CD4-positive, alpha-beta T cell treated with Interleukin-6 for 4 hours (primary cell): ENCODE measurements at places on chromosomes 16 and 17.

- DNase-seq: no peak
These were observed 192.8 kb upstream of the CDH11 start for GRCh38 chr16:65314627-65315008.

DNA sequence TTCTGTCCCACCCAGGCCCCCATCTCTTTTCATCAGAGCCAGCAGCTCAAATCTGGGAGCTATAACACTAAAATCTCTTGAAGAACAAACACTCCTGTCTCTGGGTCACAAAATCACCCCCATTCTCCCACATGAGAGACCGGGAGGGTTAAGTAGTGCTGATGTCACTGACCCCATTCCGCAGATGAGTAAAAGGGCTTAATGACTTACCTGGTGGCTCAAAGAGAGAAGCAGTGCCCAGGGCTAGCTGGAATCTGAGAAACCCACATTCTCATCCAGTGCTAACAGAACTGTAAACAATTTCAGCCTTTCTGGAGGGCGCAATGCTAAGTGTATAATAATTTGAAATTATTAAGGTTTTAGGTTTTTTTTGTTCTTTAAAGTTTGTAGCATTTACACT, 26.3 kb upstream of the LHX1 start:
- no peak for DNase-seq

GRCh38 chr17:31677036-31677435, 182.0 kb downstream of the COPRS start:
- no peak for DNase-seq

DNA sequence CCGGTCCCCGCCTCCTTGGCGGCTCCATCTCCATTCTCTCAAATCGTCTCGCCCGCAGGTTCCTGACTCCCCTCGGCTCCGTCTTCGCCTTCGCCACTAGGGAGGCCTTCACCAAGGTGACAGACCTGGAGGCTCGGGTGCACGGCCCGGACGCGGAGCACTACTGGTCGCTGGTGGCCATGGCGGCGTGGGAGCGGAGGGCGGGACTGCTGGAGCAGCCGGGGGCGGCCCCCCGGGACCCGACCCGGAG, 862 bp downstream of the GLTPD2 start:
- no peak for DNase-seq

DNA sequence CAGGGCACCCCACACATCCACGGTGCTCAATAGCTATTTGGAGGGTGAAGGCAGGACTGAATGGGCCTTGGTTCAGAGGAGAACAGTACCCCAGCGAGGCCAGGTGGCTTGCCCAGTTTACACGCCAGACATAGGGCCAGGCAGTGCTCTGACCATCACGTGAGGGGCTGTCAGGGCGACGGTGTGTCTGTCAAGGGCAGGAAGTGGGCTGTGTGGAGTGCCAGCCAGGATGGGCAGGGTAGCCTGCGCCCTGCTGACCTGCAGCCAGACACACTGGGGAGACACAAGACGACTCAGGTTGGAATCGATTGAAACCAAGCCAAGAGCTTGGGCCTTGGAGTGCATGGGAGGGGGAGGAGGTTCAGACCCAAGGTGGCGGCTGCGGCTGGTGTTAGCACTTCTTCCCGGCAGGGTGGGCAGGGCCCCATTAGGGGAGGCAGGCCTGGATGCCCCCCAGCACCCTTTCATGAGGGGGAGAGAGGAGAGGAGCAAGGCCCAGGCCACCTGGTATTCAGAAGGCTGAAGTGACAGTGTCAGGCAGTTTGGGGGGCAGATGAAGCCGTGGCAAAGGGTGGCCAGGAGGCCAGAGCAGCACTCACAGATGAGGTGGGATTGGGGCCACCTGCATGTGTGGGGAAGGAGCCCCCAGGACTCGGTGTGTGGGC, 68.2 kb downstream of the SREBF1 start:
- DNase-seq: no peak

DNA sequence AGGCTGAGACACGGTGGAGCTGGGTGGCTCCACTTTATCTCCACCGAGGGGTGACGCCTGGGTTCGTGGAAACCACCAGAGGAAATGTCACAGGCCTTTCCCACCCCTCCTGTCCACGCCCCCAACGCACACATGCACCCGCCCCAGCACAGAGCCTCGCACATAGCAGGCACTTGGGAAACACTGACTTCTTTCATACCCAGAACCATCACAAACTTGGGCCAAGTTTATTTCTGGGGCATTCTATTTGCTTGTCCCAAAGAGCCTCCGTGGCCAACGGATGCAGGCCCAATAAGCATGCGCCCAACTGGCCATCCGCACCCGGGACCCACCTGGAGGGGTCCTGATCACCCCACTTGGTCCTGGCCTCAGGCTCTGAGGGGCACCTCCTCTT, 3.3 kb downstream of the BCAR1 start:
- no peak for DNase-seq

- peak; percentile 89 for DNase-seq
These were observed at the start of the genes HEXD and OGFOD3 for GRCh38 chr17:82418001-82418986. TSS of gene HEXD (plus strand) at chr17:82418347. CDS start at chr17:82419800, 1,453 bp downstream. TSS of gene OGFOD3 (minus strand) at chr17:82418586. CDS start at chr17:82418485, 101 bp downstream.

DNA sequence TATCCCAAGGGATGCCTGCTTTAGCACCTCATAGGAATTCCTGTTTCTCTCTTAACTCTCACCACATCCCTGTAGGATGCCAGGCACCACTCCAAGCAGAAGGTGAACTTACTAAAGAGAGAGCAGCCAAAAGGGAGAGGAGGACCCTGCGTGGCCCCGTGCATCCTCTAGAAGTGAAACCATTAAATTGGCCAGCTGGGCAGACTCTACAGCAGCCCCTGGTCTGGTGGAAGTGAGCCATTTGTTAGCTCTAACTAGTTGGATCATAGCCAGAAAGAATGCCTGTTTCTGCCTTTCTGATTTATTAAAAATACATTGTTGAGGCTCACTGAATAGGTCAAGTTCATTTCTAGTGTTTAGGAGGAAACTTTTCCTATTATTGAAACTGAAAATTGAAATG, 22.3 kb downstream of the TMEM11 start:
- no peak for DNase-seq

DNA sequence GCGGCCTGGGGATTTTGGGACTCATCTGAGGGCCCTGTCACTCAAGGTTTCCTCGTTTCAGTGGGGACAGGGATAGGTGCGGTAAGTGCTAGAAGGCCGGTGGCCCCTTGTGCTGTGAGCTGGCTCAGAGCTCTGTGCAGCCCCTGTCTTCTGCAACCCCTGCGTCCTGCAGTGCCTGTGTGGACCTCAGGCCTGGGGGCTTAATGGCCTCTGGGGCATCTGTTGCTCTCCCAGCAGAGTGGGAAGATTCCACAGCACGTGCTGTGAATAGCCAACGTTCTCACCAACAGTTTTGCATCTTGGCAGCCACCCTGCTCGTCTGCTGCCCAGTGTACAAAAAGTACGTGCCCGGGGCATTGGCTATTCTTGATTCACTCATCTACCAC, 4.9 kb downstream of the FOXC2 start:
- no peak for DNase-seq

- DNase-seq: no peak
These were observed 125.9 kb downstream of the MAP2K6 start for GRCh38 chr17:69540356-69540755.

- no peak for DNase-seq
These were observed 69.2 kb upstream of the KIFC3 start for GRCh38 chr16:57871456-57871855.

DNA sequence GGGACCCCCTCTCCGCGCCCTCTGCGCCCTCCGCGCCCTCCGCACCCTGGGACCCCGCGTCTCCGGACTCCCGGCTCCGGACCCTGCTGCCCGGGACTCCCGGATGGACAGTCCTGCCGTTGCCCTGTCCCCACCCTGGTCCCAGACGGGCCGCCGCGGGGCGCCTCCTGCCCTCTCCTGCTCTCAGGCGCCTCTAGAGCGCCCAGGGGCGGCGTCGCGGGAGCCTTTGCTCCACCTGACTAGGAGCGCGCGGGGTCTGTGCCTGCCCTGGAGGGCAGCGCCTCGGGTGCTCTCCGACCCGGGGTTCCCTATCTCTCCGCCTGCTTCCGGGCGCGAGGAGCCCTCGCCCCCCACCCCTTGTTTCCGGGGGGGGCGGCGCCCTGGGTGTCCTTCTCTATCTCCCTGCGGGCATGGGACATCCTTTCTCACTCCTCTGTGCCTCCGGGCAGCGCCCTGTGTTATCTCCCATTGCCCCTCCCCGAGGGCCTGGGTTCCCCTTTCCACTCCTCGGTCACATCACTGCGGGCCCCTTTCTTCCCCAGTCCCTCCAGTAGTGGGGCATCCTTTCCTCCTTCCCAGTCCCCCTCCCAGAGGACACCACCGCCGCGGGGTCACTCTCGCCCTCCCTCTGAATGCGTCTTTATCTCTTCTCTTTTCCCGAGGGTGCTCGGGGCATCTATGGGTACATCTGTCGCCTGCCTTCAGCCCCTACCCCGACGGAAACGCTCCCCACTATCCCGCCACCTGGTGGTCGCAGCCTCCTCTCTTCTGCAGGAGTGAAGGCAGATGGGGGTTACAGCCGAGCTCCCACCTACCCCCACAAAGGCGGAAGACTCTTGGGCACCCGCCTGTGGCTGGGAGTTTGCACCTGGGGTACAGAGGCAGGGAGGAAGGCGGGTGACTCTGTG, 875 bp downstream of the PRKCB start:
- DNase-seq: peak; percentile 63

DNA sequence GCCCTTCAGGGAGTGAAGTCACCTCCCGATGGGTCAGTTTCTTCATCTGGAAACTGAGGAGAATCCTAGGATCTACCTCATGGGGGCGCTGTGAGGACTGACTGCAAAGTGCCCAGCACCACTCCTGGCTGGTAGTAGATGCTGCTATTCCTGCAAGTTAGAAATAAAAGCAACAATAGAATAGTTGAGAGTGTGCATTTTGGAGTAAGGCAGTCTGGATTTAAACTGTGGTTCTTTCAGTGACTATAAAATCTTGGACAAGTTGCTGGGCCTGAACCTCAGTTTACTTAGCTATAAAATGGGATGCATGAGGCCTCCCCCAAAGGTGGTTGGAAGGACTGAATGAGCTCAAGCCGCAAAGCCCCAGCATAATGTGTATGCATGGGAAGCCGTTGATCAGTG, 70.6 kb downstream of the CYB5B start:
- peak; percentile 45 for DNase-seq

- DNase-seq: peak; percentile 81
These were observed 878 bp downstream of the HEXIM1 start for GRCh38 chr17:45149037-45149668.

DNA sequence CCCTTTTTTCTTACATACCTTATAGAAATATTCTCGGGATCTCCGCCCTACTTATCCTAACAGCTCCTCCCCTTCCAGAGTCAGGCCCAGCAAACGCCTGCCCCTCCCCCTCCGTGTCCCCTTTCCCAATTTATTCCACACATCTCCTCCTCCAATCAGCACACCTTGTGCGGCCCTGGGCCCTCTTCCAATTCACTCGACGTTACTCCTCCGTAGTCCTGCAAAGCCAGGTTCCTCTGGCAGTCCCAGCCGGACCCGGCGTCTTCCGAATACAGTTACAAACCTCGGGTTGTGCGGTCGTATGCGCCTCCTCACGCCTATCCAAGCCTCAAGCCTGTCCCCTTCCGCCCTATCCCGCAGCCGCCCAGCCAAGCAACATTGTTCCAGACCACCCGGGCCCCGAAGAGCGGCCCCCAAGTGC, 677 bp downstream of the CBX1 start:
- peak; percentile 9 for DNase-seq

DNA sequence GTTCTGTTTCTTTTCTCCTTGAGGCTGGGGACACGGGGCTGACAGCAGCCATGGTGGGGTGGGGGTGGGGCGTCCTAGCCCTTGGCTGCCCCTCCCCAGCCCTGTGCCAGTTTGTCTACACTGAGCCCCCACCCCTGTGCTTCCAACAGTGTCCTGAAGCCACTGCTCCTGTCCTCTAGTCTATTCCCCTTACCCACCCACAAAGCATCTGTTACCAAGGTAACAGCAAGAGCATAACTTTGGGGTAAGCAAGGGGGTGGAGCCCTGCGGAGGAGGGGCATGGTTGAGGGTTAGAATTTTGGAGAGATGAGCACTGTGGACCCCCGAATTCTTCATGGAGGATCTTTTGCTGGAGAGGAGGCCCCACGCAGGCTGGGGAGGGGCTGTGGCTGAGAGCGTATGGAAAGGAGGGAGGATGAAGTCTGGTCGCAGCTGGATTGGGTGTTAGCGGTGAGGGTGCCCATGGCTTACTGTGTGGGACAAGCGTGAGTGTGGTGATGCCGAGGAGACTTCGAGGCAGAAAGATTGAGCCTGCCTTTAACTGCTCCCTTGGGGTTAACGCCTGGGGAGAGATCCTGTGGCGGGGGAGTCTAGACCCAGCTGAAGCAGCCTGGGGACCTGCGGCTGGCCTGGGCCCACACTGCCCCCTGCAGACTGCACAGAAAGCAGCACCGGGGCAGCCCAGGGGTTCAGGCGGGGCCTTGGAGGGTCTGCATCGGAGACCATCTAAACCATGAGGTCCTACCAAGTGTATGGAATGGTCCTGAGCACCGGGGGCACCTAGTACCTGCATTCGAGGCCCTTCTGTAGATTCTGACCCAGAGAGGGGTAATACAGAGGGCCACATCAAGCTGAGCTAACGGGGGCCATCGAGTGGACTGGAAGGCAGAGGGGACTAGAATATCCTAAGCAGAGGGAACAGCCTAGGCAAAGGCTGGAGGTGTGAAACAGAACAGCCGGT, 6.1 kb upstream of the STAC2 start:
- peak; percentile 71 for DNase-seq

- no peak for DNase-seq
These were observed 22.7 kb downstream of the LIG3 start for GRCh38 chr17:35002876-35003551.

DNA sequence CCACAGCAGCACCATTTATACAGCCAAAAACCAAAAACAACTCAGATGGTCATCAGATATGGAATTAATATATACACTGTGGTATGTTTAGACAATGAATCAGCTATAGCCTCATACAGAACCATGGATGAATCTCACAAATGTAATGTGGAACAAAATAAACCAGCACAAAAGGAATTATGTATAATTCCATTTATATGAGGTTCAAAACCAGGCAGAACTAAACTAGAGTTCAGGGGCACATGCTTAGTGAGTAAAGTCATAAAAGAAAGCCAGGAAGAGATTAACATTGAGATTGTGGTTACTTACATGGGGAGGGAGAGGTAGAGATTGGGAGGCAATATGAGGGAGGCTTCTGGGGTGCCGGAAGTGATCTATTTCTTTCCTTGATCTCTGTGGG, 231.1 kb downstream of the COPRS start:
- no peak for DNase-seq

- peak; percentile 6 for DNase-seq
These were observed 667 bp downstream of the OGFOD1 start for GRCh38 chr16:56451753-56452689.
